Pulmonary artery endothelial cell (primary cell): ENCODE measurements at places on chromosomes 5 and 9. TPM values are rescaled to one million over a fixed set of nuclear protein-coding genes. Genes with fewer than 3 reads are reported as not detected.

The SPATA31D3 gene
- total RNA-seq, result not detected in 2 replicates

DNA sequence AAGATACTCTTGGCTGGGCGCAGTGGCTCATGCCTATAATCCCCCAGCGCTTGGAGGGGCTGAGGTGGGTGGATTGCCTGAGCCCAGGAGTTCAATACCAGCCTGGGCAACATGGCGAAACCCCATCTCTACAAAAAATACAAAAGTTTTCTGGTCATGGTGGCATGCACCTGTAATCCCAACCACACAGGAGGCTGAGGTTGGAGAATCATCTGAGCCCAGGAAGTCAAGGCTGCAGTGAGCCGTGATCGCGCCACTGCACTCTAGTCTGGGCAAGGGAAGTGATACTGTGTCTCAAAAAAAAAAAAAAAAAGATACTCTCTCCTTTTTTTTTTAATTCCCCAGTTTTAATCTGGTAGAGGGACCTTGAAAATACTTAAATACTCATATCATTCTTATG is 15.0 kb downstream of the ANKRD33B start:
- no peak for DNase-seq

- DNase-seq, result no peak
Observed at GRCh38 chr9:120267929-120268328, 312.0 kb downstream of the CDK5RAP2 start.

DNA sequence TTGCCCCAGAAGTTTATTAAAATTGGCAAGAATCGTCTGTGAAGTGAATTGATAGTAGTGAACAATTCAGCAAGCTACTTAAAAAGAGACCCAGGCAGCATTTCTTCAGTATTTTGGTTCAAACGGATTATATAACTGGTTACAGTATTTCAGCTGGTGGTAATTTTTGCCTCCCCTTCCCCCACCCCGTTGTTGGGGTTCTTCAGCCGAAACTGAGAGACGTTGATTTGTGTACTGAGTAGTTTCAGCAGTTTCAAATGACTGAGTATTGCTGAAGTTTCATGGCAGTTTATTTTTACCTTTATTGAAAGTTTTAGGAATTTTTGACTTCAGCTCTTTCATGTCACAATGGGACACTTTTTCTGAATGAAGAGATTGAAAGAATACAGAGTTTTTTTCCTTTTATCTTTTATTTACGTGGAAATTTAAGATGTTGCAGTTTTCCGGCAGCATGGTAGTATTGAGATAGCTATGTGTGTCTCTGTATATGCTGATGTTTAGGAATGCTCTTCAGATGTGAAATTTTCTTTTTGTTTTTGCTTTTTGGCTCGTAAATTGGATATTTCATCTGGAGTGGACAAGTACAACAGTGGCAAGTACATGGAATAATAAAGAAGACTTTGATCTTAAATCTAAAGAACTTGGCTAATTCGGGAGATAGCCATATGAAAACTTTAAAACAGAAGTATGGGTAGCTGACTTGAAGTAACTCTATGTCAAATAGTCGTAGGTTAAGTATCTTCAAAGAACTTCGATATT is 1.9 kb downstream of the GPBP1 start:
- DNase-seq, result no peak

GRCh38 chr9:71587576-71588362 is 180.5 kb downstream of the CEMIP2 start:
- no peak for DNase-seq
